NCI-H1930 (cell line): ENCODE measurements at places on chromosomes 2 and 18.

DNA sequence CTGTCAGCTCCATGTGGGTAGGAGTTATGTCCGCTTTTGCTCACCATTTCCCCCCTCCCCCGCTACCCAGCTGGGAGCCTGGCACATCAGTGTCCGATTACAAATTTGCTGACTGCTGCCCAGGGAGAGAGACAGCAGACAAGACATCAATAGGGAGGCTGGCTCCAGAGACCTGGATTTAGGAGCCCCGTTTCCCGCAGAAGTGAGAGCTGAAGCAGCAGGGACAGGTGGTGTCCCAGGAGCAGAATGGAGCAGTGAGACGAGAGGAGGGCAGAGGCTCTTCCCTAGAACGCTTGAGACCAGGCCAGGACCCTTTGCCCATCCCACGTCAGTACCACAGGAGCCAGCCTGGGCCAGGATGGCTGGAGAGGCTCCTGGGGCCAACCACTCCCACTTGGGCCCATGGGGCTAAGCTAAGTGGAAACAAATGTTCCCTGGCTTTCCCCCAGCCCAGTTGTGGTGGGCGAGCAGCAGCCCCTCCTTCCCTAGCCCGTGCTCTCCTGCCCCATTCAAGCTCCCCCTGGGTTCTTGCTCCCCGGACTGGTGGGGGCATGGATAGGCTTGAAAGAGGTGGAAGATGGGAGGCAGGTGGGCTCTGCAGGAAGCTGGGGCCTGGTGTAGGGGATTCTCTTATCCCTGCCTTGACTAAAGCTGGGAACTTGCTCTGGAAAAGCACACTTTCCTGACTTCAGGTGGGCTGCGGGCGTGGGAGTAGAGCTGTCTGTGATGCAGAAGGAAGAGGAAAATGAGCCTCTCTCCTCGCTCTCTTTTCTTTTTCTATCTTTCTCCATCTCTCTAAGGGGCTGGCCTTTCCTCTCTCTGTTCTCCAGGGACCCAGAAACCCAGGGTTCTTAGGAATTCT lies 4.1 kb upstream of the WNT6 start:
- no peak for DNase-seq

- DNase-seq, result no peak
Observed at GRCh38 chr2:241228081-241228859, 39.8 kb downstream of the ANO7 start.

GRCh38 chr18:56298935-56299334 lies 339.5 kb downstream of the TXNL1 start:
- no peak for DNase-seq

DNA sequence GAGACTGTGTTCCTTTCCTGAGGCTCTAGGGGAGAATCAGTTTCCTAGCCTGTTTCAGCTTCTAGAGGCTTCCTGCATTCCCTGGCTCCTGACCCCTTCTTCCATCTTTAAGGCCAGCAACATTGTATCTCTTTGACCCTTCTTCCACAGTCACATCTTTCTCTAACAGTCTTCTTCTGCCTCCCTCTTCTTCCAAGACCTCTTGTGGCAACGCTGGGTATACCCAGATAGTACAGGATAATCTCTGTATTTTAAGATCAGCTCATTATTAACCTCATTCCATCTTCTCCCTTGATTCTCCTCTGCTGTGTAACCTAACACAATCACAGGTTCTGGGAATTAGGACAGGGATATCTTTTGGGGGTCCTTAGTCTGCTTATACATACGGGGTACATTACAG lies 8.9 kb upstream of the MYL12A start:
- DNase-seq, result no peak

- DNase-seq, result no peak
Observed at GRCh38 chr2:61178603-61179545, 16.9 kb downstream of the C2orf74 start.

- DNase-seq, result no peak
Observed at GRCh38 chr2:152505495-152505906, 170.5 kb downstream of the FMNL2 start.

GRCh38 chr2:177282181-177282641 lies 17.7 kb upstream of the NFE2L2 start:
- no peak for DNase-seq

DNA sequence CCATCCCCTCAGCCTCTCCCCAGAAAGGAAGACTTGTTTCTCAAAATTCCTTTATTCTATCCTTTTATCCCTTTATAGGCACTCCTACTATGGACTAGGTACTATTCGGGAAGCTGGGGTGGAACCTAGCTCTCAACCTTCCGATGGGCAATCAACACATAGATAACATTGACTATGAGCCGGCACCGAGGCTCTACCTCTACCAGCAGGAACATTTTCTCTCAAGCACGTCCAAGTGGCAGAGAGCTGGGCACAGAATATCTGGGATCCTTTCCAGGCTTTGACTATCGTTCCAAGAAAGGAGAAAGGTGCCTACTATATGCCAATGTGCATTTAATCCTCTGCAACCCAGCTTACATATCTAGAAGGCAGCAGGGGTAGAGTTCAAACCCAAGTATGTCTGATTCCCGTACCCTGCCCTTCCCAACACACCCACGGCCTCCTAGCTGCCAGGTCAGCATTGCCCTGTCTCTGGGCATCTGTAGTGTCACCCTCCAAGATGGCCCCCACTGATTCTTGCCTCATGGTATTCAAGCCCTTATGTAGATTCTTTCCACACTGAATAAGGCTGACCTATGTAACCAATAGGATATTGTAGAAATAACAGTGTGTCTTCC lies 28.3 kb downstream of the TNS1 start:
- no peak for DNase-seq

DNA sequence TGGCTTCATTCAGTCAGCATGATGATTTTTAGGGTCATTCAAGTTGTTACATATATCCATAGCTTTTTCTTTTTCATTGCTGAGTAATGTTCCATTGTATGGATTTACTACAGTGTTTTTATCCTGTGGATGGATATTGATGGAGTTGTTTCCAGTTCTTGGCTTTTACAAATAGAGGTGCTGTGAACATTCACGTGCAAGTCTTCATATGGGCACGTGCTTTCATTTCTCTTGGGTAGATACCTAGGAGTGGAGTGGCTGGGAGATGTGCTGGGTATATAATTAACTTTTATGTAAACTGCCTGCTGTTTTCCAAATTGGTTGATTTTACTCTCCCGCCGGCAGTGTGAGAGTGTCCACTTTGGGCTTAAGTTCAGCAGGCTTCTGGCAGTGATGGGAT lies 16.5 kb downstream of the AGAP1 start:
- no peak for DNase-seq

DNA sequence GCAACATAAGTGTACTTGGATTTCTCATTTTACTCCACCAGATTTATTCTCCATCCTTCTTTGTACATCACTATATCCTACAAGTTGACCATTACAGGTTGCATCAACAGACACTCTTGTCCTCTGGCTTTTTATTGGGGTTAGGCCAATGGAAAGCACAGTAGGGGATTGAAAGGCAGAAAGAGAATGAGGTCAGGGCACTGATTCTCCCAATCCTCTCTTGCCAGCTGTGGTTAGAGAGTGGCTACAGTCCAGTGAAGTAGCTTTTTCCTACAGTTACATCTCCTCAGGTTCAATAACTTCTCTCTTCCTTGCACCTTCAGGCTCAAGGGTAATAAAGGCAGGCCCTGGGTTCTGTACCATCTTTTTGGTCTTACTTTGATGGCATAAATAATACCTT lies 20.2 kb upstream of the COL5A2 start:
- no peak for DNase-seq

GRCh38 chr18:371609-371982 lies 103.7 kb upstream of the THOC1 start:
- no peak for DNase-seq

DNA sequence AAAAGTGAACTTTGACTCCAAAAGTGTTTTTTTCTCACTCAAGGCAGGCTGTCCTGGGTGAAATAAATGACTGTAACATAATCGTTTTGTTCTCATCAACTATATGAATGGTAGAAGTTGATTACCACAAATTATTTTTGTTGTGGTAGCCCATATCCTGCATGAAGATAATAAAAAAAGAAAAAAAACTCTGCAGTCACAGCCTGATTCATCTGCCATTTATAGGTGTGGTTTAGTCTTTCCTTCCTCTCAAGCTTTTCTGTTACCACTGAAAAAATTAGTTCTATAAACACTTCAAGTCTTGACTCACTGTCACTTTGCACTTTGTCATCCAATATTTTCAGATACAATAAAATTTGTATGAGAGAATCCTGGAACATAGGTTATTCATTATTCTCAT lies 522.0 kb downstream of the PLCL1 start:
- DNase-seq, result no peak

DNA sequence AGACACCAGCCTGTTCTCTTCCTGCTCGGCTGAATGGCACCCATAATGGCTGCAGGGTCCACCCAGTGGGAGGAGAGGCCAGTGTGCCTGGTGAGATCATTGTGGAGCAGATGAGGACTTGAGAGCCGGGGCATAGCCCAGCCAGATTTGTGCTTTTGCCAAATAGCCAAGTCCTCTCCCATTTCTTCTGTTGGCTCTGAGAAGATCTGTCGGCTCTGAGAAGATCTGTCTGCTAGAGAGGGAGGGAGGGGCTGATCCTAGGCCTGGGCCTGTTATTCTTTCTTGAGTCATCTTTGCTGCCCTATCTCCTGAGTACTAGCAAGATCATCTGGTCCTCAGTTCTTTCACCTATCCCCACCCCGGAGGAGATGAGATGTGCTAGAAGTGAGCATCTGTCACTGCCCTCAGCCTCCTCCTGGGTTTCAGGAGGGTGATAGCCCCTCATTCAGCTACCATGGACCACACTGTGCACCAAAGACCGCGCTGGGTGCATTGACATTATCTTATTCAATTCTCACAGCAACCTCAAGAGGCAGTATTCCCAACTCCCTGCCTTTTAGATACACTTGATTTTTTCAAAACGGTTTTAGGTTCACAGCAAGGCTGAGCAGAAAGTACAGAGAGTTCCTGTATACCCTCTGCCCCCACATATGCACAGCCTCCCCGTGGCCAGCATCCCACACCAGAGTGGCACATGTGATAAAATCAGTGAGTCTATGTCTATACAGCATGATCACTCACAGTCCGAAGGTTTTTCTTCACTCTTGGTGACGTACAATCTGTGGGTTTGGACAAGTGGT lies 98.6 kb downstream of the CAPN13 start:
- no peak for DNase-seq

DNA sequence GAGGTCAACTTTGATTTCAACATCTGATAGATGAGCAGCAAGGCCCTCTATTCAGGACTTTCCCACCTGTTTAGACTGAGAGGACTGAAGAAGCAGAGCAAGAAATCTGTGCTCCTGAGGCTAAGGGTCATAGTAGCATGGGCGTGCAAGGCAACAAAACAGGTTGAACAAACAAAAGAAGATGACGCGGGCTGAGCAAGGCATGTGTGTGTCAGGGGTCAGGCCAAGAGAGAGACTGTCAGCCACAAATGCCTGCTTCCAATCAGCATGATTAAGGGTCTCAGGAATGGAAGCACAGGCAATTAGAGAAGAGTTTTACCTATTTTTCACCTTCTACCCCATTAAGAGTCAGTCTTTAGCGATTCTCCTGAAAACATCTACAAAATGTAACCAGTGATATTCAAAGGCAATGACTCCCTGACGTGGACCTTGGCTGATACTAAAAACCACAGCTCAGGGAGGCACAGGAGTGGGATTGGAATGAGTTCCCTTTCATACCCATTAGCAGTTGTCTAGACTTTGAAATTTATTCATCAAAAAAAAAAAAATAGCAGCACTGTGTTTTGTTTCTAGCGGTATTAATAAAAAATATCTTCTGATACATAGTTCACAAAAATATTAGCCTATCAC lies 81.9 kb downstream of the DYNAP start:
- no peak for DNase-seq

DNA sequence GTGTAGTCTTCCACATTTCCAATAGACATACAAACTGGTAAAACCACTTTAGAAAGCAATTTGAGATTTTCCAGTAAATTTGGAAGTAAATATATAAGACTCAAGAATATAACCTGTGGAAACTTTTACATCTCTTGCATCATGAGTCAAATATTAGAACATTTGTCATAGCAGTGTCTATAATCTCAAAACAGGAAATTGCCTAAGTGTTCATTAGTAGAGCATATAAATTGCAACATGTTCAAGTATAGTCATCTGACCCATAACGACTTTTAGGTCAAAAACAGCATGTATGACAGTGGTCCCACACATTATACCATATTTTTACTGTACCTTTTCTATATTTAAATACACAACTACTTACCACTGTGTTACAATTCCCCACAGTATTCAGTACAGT lies 555.9 kb upstream of the VRK2 start:
- no peak for DNase-seq

DNA sequence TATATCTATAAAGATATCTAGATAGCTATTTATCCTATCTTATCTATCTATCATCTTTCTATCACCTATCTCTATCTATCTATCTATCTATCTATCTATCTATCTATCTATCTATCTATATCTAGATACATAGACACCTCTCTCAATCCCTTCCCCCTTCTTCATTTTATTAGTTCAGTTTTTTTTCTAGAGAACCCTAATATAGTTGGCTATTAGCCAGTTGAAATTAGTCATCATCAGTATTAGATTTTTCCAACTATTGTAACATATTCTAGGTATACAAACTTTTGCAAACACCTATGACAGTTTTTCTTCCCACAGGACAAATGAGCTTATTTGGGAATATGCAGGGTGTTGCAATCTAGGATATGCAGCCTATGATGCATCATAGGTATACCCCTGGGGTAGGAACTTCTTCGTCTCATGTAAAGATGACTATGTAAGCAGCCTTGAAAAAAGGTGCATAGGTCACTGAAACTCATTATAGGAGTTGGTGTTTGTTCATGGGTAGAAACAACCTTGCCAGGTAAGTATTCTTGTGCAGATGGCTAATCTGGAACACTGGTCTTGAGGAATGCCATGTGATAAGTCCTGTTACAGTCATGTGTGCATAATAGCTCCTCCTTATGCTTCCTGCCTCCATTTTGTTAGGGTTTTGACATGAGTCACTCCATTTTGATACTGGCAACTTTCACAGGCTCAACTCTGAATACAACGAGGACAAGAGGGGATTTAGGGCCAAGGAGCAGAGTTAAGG lies 160.7 kb upstream of the ZSWIM2 start:
- DNase-seq, result no peak

DNA sequence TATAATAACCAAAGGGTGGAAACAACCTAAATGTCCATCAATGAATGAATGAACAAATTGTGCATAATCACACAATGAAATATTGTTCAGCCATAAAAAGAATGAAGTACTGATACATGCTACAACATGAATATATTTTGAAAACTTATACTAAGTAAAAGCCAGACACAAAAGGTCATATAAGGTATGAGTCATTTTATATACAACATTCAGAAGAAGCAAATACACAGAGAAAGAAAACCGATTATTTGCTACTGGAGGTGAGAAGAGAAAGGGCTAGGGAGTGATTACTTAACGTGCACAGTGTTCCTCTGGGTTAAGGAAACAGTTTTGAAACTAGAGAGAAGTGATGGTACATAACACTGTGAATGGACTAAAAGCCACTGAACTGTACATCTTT lies 105.3 kb downstream of the GORASP2 start:
- no peak for DNase-seq

DNA sequence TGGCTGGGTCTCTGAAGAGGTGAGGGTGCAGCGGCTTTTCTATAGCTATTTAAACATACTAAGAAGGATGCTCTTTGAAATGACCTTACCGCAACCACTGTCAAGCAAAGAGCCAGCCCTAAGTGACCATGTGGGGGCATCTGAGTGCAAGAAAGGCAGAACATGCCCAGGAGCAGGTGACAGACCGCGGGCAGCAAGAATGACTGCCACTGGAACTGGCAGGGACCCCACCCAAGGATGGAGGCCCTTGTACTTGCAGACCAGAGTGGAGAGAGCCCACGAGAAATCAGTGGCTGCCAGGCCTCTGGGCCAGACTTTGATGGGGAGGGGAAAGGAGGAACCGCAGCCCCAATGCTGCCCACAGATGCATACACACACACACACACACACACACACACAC lies 33.1 kb downstream of the DNMT3A start:
- DNase-seq, result no peak

GRCh38 chr2:27115519-27115918 lies 3.4 kb downstream of the CGREF1 start:
- DNase-seq, result no peak
